IPS-NIHi11 (cell line): ENCODE measurements at places on chromosomes 3 and 15.

- peak; percentile 69 for DNase-seq
Observed at GRCh38 chr3:77254967-77255831, 215.3 kb downstream of the ROBO2 start.

DNA sequence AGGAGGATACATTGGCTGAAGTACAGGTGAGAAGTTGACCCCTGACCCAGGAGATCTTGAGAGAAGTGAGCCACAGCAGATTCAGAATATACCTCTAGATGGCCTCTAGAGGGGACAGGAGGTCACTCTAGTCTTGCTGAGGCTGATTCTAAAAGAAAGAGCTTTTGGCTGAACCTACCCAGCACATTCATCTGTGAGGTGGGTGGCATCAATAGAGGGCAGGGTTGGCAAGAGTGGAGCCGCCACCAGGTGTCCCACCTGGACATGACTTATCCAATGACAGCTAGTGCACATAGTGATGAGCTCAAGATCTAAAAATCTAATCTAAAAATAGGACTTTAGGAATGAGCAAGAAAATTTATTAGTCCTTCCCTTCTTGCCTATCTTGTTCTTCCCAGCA is 51.6 kb downstream of the CYP19A1 start:
- DNase-seq: peak; percentile 36

DNA sequence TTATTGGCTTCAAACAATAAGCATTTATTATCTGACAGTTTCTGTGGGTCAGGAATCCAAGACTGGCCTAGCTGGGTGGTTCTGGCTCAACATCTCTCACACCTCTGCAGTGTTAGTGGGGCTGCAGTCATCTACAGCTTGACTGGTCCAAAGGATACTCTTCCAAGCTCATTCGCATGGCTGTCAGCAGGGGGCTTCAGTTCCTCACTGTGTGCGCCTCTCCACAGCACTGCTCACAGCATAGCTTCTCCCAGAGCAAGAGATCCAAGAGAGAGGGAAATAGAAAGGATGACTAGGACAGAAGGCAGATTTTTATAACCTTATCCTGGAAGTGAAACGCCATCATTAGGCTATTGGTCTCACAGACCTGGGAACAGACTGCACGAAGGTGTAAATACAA is 64.2 kb downstream of the MAGI1 start:
- DNase-seq: no peak

GRCh38 chr3:70820397-70820796 is 508.0 kb upstream of the MDFIC2 start:
- no peak for DNase-seq

DNA sequence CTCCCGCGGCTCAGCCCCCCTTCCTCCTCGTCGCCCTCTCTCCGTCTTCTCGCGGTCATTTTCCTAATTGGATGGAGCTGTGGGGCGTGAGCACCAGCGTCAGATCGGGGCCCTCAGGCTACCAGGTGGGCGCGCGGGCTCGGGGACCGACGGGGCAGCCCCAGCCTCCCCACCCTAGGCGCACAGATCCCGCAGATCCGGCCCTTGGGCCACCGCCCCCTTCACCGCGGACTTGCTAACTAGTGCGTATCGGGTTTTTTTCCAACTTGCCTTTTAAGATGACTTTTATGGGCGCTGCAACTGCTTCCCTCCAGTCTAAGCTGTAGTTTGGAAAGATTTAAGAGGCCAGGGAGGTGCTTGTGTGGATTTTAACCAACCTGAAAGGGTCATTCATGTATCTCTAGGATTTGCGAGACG is 1.3 kb downstream of the ZNF710 start:
- DNase-seq: peak; percentile 70

DNA sequence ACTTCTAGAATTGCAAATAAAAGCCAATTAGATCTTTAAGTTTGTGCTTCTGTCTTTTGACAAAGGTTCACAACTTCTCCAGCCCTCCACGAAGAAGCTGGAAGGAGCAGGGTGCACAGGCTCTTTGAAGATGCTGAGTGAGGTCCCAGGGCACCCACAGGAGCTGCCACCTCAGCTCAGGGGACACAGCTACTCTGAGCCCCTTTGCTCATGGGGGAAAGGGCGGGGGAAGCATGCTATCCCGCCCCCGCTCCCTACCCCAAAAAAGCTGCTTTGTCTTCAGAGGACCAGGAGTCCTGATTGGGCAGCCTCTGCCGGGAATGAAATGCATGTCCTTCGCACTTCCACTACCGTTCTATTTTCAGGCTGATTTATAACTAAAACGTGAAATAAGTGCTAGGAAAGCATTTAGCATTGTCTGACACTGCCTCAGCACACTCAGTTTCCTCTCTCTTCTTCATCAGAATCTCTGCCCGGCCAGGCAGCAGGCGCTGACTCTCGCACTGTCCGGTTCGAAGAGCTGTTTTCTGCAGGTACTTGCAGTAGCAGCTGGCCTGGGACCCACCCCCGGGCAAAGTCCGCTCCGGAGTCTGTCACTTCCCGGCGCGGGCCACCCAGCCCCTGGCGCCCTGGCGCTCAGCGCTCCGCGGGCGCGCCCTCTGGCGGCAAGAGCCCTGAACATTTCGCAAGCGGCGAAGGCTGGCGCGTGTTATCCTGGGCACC is 45.5 kb upstream of the KLHL25 start:
- peak; percentile 95 for DNase-seq

GRCh38 chr15:79832367-79833120 is 64.3 kb downstream of the MTHFS start:
- no peak for DNase-seq

DNA sequence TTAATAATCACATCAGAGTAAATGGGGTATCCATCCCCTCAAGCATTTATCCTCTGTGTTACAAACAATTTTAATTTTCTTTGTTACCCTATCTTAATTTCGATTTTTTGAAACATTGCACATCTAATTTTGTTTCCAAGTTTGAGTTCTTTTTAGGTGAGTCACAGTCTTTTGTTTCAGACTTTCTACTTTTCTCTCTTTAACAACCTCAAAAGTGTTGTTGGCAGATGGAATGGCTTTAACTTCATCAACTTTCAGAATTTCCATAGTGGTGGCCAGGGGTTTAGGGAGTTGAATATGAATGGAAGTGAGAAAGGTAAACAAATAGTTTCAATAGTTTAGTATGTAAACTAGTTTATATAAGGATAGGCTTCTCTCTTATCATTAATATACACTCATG is 223.0 kb upstream of the MLF1 start:
- no peak for DNase-seq
